Stimulated activated CD4-positive, alpha-beta T cell treated with anti-CD3 and anti-CD28 coated beads, Interleukin-1b, Interleukin-23, amount 100 ng/mL, for 48 hours (primary cell): ENCODE measurements at places on chromosomes 4 and X.

GRCh38 chr4:41620594-41621256 is 82.8 kb downstream of the LIMCH1 start:
- DNase-seq, result no peak

DNA sequence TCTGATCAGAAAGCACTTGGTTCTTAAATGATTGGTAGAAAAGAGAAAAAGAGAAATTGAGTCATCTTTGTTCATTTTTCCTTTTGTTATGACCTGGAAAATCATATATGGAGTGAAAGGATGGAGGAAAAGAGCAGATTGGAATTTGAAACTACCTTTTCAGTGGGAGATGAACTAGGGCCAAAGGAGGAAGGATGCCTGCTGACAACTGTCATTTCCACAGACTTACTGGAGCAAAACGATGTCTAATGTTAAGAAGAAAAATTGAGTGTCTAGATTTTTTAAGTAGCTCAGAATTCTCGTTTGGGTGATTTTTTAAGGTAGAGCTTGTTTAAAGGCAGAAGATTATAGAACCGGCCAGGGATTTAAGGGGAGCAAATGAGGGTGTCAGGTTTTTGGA is 144.6 kb upstream of the KCNIP4 start:
- no peak for DNase-seq

DNA sequence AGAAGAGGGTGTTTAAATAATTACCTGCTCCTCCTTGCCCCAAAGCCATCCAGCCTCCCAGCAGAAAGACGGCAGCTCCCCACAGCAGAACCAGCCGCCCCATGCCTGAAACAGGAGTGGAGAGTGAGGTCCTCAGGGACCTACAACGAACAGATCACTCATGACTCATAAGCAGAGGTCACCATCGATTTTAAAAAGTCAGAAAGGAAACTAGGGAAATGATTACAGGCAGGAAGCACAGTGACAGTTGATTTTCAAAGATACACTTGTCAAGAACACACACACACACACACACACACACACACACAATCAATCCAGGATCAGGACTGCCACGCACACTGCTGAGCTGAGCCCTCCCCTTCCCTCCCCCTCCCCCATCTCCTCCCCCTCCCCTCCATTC is at the start of gene CRLF2:
CRLF2 (minus strand) TSS at position 118 of the 400 bp plus-strand sequence; CDS start at position 103, 15 bp downstream.
- DNase-seq, result peak; percentile 28

DNA sequence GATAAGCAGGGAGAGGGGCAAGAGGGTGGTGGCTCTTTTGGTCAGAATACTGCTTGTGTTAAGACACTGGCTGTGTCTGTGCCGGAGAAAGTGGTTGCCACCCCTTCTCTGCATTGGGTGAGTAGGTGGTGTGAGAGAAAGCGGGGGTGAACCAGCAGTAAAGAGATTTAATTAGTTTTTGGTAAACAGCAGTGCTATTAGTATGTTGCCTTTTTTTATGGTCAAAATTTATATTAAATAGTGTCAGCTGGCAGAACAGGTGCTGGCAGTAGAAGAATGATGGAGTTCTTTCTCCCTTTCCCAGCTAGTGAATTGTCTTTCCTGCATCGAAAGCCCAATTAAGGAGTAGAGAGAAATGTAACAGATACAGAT is 181.6 kb downstream of the LARP7 start:
- no peak for DNase-seq

DNA sequence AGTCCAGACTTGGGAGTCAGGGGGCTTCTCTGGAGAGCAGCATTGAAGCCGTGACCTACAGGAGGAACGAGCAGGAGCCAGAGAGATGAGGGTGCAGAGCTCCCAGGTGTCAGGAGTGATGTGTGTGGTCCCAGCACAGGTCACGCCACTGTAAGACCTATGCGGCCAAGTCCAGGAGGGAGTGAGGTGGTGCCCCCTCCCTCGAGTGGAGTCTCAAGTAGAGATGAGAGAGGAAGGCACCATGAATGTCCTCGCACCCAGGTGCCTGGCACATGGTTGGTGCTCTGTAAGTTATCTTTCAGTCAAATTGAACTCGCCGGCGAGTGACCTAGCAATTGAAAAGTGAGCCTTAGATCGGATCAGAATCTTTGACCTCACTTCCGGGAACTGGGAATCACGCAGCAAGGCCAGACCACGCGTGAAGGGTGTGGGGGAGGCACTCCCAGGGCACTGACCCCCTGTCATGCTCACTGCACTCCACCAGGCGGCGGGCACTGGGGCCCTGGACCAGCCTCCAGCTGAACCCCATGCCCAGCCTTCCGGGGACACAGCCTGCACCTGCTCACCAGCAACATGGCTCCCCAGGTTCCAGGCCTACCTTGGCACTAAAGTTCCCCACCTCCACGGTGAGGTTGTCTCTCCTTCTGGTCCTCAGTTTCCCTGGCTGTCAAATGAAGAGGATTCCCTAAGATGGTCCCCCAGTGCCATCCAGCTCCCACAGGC is 127.4 kb downstream of the HMX1 start:
- no peak for DNase-seq

GRCh38 chr4:5710961-5711478 is at the start of gene EVC:
EVC (plus strand) TSS chr4:5711201; CDS start chr4:5711381, 180 bp downstream.
- peak; percentile 16 for DNase-seq
